ENCODE measurements at places on chromosomes 11 and 22.

- DNase-seq: no peak
These were observed 146.2 kb downstream of the ST3GAL4 start for GRCh38 chr11:126501641-126502040.

- no peak for DNase-seq
These were observed 7.1 kb downstream of the NLRX1 start for GRCh38 chr11:119175493-119176077.

GRCh38 chr22:20852076-20852475 lies 6.5 kb downstream of the PI4KA start:
- DNase-seq: no peak

DNA sequence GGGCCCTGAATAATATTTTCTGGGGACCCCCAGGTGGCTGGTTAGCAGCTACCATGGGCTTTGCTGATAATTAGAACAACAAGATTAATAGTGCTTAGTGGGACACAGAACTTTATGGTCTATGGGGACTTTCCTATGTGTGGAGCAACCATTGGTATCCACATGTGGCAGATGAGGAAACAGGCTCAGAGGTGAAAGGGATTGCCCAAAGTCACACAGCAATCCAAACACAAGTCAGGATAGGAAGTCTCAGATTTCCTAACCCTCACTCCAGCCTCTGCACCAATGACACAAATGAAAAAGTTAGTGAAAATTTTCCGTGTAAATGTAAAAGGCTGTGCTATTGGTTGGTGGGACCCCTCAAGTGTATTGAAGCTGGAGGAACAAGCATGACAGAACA lies 15.3 kb upstream of the SLCO2B1 start:
- no peak for DNase-seq

GRCh38 chr11:104893876-104894275 lies 4.4 kb downstream of the CASP12 start:
- DNase-seq: no peak

- peak; percentile 21 for DNase-seq
These were observed 20.0 kb upstream of the LMO1 start for GRCh38 chr11:8283465-8284230.

DNA sequence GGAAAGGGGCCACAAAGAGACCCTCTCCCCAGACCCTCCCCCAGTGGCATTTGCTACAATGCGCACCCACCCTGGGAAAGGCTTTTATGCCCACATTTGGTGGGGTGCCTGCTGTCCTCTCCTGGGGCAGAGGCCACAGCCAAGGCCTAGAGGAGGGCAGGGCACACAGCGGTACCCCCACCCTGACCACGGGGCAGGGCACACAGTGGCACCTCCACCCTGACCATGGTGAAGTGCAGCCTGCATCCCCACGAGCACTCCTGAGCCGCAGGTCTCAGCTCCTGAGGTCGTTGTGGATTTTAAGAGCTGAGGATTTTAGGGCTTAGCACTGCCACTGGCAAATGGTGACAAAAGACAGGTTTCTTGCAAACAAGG lies 34.1 kb downstream of the CERK start:
- DNase-seq: no peak

- no peak for DNase-seq
These were observed 22.1 kb downstream of the GDPD5 start for GRCh38 chr11:75503531-75504099.

GRCh38 chr11:84089072-84090057 lies 803.2 kb upstream of the CCDC90B start:
- peak; percentile 8 for DNase-seq

- DNase-seq: no peak
These were observed 9.3 kb upstream of the LRP5 start for GRCh38 chr11:68303083-68303482.

GRCh38 chr11:57777969-57778317 lies 16.3 kb downstream of the CTNND1 start:
- no peak for DNase-seq

GRCh38 chr22:28885939-28886338 lies 2.6 kb downstream of the ZNRF3 start:
- no peak for DNase-seq

- DNase-seq: no peak
These were observed 27.6 kb downstream of the PLEKHA7 start for GRCh38 chr11:16986434-16987204.

DNA sequence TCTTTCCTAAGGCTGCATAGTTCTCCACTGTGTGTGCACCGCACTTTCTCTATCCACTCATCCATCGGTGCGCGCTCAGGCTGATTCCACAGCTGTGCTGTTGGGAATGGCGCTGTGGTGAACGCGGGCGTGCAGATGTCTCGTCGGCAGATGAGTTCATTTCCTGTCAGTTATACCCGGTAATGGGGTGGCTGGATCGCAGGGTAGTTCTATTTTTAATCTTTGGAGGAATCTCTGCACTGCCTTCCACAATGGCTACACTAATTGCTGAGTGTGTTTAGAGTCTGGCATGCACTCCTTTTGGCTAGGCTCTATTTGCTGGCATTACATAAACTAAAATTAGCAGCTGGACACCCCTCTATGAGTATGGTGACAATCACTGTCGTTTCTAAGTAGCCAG lies 27.9 kb upstream of the KRTAP5-7 start:
- no peak for DNase-seq

- no peak for DNase-seq
These were observed 18.8 kb upstream of the CLNS1A start for GRCh38 chr11:77656362-77656761.

- DNase-seq: no peak
These were observed 61.5 kb upstream of the SLC25A18 start for GRCh38 chr22:17501679-17502285.

GRCh38 chr11:56013805-56014204 lies 13.6 kb upstream of the OR5AS1 start:
- DNase-seq: no peak

DNA sequence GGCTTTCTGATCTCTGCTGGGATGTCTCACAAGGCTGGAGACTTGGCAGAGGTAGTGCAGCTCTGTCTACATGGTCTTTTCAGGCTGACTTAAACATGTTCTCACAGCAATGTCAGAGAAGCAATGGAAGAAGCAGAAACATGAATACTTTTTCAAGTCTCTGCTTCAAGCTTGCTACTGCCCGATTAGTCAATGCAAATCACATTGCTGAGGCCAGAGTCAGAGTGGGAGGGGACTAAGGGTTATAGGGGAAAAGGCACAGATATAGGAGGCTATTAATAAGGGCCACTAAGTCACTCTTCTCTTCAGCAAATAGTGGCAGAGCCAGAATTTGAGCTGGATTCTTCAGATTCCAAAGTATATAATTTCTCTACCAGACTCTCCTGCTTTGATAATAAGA lies 390.5 kb downstream of the TMEM135 start:
- DNase-seq: no peak

DNA sequence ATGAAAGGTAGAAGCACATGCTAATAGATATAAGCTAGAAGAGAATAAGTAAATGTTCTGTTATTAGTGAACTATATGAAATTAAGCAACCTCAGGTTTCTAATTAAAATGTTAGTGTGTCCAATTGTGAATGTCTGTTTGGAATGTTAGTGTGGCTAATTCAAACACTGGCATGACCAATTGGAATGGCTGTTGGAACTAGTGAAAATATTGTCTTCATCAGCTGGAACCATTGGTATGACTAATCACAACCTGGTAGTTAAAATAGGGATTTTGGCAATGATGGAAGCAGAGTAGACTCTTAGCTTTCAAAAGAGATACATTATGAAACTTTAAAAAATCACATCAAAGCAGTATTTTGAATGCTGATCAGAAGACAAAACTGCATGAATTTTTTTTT lies 66.8 kb downstream of the CYB5R2 start:
- no peak for DNase-seq

DNA sequence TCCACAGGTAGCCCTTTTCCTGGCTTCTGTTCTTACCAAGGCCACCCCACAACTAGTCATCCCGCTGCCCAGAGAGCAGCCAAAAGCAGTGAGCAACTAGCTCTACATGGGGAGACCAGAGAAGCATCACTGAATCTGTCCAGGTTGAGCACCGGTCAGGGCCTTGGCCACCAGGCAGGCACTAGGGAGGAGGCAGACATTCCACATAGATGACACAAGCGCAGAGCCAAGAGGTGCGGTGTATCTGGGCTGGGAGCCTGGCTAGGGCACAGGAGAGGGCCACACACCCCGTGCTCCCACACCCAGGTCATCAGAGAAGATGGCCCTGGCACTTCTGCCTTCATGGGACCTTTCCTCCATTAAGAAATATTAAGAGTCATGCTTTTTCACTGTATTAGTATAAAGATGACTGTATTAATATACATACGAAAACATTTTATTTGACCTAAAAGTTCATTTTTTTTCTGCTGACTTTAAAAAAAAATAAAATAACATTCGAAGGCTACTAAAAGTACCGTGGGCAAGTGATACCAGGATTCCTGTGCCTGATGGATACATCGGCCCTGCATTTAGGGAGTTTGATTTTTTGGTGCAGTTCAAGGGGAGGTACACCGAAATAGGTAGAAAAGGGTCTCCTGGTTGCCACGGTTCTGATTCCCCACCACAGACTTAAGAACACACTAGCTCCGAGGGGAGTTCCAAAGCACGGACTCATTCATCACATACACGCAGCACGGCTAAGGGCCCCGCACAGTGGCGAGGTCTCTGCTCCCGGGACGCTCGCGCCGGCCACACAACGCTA lies 1.2 kb downstream of the DGCR2 start:
- DNase-seq: no peak

- no peak for DNase-seq
These were observed 2.4 kb upstream of the LRP4 start for GRCh38 chr11:46920755-46921154.

DNA sequence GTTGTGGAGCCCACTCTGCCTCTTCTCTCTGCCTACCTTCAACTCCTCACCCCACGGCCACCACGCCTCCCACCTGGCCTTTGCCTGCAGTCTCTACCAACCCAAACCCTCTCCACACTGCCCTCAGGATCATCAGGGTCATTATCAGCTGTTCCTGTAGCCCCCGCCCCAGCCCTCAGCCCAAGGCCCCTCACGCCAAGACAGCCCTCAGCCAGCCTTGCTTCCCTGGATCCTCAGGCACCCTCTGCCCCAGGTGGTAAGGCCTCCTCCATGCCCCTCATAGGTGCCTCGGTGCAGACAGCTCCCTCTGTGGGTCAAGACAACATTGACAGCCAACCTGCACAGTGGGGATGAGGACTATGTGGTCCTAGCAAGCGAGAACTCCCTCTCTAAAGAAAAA lies 1.7 kb downstream of the SBF1 start:
- no peak for DNase-seq

GRCh38 chr11:131198161-131199014 lies 172.0 kb upstream of the NTM start:
- no peak for DNase-seq

- DNase-seq: no peak
These were observed 104.6 kb downstream of the SIK3 start for GRCh38 chr11:116993599-116993998.

- no peak for DNase-seq
These were observed 51.4 kb downstream of the BDNF start for GRCh38 chr11:27648840-27649239.

DNA sequence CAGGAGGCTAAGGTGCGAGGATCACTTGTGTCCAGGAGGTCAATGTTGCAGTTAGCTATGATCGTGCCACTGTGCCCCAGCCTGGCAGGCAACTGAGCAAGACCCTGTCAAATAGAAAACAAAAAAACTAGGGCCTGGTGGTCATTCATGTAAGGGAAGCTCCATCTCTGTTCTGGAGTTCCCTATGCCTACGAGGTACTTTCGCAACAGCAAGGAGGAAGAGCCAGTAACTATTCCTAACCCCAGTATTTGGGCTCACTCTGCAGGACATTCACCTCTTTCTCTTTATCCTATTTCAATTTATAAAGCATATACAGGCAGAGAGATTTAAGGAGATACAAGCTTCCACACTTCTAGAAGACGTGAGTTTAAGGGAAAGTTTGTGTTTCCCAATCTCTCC lies 46.6 kb downstream of the RDX start:
- DNase-seq: no peak

- no peak for DNase-seq
These were observed 62.0 kb upstream of the CLTCL1 start for GRCh38 chr22:19353363-19354131.

DNA sequence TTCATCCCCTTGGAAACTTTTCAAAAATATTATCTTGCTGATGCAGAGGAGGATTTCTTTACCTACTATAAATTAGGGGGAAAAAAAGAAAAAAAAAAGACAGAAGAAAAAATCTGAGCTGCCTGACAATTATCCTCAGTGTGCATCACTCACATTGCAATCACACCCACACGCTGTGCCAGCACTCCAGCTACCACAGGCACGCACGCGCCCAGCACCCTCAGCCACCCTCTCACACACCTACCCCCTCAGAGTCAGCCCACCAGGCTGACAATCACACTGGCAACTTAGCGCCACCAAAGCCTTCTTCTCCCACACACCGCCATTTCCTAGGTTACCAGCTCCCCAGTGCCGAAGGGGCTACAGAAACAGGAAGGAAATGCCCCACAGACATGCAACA lies 236.1 kb downstream of the KCNA4 start:
- no peak for DNase-seq

DNA sequence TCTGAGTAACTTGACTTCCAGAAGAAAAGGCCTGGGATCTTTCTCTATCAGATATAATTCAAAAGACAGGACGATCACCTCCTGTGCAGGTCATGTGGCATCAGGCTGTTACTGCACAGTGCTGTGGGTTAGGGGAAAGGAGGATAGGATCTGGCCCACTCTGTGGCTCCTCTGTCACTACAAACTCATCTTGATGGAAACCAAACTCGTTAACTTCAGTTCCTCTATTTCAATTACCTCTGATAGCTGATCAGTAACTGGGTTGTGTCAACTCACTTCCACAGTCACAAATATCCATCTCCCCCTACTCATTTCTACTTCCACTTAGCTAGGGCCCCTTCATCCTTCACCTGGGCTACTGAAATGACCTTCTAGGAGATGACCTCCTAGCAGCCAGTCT lies 95.2 kb downstream of the RCN1 start:
- DNase-seq: no peak
